Stimulated activated CD4-positive, alpha-beta T cell treated with anti-CD3 and anti-CD28 coated beads, Interleukin-4, amount 100 ng/mL, for 48 hours (primary cell): ENCODE measurements at places on chromosomes 13 and 19.

DNA sequence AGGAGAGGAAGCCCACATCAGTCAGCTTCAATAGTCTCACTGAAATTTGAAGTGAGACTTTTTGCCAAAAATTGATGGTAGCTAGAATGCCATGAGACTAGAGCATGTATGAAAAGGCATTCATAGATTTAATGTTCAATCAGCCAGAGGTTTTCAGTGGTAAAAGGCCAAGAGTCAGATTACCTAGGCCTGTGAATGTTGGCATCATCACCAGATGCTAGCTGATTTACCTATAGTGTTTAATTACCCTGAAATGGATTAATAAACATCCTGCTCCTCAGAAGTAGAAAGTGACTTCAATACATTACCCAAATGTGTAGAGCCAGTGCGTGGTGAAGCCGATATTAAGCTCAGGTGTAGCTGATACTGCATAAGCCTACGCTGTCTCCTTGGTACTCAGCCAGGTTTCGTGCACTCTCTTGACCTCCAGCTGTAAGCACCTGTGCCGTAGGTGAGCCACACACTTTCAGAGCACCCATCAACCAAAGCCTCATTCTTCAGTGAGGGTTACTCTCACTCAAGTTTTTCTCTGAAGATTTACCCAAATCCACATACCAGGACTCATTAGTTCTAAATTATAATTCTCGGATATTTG lies 1140.3 kb upstream of the SLC10A2 start:
- DNase-seq: no peak

DNA sequence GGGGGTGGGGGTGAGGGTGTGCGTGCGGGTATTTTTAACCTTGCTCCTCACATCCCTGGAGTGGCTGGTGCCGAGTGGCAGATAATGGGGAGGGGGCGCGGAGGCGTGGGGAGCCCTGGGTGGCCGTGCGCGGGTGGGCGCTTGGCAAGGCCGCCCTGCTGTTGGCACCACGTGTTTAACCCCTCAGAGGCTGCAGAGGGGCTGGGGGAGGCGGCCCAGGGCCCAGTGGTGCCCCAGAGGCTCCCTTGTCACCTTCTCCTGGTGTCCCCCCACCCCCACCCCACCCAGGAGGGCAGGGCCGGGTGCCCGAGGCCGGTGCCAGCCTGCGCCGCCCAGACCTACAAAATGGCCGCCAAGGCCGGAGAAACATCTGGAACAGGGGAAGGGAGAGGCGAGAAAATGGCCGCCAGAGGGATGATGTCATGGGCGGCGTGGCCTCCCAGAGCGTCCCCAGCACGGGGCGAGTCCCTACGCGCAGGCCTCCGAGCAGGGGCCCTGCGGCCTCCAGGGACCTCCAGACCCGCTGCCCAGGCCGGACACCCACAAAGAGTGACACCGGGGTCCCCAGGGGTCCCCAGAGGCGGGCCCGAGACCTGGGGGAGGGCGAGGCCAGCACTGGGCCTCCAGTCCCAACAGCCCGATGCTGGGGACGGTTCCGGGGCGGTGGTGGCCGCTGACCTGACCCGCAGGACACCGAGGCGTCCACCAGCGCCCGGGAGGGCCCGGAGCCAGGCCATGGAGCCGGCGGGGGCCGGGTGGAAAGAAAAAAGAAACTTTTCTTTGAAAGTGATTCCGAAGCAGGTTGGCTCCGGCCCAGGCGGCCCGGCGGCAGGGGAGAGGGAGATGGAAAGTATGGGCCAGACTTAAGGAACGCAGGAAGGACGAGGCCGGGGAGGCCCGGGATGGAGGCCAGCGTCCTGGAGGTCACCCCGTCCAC lies 38.2 kb downstream of the NFIC start:
- no peak for DNase-seq

DNA sequence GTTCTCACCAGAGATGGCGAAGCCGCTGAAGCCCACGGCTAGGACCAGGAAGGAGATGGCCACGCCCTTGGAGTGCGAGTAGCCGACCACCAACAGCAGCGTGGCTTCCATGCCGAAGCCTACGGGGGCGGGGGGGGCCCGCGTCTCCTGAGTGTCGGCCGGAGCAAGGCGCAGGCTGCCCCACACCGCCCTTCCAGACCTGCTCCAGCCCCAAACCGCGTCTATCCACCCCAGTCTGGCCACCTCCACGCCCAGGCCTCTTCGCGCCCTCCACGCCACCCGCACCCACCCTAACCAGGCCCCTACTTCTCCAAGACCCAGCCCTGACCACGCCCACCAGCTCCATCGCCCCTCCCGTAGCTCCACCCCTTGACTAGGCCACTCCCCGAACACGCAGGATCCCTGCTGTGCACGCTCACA lies 6.2 kb downstream of the GFY start:
- DNase-seq: no peak

GRCh38 chr13:108657519-108657918 lies 28.1 kb downstream of the MYO16 start:
- no peak for DNase-seq

- DNase-seq: no peak
These were observed 605.3 kb upstream of the SLC10A2 start for GRCh38 chr13:103671547-103671946.
